ENCODE measurements at places on chromosomes 2 and 18.

GRCh38 chr2:98547092-98547790 is 61.1 kb downstream of the COA5 start:
- no peak for DNase-seq

GRCh38 chr18:10878703-10879102 is 270.7 kb downstream of the PIEZO2 start:
- no peak for DNase-seq

DNA sequence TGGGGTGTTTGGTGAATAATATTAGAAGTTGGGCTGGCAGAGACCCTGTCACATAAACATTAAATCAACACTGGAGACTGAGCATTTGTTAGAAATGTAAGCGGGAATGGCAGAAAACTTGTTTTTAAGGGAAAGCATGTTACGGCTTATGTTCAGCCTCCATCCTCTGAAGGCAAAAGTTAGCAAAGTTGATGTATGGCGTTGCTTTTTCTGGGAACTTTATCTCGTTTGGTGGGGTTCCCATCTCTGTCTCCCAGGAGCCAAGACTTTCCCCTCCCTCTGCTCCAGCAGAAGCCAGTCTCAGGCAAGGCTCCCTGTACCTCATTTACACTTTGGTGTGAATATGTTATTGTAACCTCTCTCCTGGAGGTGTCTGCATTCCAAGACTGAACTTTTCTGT is 105.1 kb downstream of the MSH2 start:
- no peak for DNase-seq

GRCh38 chr2:150327564-150328489 is 159.6 kb downstream of the RND3 start:
- DNase-seq, result no peak

GRCh38 chr2:182904844-182905243 is 38.4 kb upstream of the FRZB start:
- no peak for DNase-seq

DNA sequence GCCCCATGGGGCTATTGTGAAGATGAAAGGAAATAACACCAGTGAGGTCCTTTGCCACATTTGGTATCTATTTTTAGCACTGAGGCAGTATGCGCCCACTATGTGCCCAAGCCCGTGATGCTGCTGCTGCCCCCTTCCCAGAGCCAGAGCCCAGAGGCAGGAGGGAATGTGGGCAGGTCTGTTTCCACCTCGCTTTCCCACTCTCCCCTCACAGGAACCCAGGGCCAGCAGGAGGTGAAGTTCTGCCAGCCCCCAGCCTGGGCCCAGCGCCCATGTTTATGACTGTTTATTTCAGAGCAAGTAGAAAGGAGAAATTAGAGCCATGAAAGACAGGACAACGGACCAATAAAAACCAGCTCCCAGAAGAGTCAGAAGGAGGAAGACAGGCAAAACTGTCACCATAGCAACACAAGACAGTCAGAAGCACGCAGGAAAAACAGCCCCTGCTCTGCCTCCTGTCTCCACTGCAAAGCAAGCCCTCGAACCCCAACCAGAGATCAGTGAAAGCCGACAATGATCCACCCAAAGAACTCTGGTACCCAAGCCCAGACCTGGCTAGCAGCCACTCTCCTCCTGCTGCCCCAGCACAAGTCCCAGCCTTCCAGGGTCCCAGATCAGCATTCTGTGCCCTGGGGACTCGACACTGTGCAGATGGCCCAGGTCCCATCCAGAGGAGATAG is 1.4 kb downstream of the CYRIA start:
- peak; percentile 36 for DNase-seq

DNA sequence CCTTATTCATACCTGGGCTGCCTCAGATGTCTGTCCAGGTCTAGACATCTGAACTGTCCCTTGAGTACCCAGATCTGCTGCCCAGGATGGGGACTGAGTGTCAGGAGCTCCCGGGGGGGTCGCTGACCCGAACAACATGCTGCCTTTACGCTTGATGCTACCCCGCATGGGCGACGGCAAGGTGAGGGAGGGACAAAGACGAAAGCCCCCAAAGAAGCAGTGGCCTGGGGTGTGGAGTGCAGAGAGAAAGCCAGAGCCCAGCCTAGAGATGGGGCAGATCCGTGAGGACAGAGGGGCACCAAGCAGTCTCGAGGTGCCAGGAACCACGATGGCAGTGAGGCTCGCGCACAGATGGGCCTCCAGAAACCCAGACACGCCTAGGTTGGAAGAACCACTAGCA is 234.7 kb downstream of the ATAD2B start:
- no peak for DNase-seq

GRCh38 chr2:3662239-3662638 is 4.2 kb downstream of the ALLC start:
- no peak for DNase-seq

- DNase-seq, result no peak
Measured at GRCh38 chr2:590214-591175, 86.7 kb downstream of the TMEM18 start.

DNA sequence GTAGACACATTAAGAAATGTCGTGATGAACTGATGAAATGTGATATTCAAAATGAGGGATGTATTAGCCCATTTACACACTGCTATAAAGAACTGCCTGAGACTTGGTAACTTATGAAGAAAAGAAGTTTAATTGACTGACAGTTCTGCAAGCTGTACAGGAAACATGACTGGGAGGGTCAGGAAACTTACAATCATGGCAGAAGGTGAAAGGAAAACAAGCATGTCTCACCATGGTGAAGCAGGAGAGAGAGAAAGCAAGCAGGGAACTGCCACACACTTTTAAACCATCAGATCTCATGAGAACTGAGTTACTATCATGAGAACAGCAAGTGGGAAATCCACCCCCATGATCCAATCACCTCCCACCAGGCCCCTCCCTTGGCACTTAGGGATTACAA is 1010.8 kb upstream of the CELF4 start:
- peak; percentile 3 for DNase-seq

GRCh38 chr2:17805166-17805565 is 11.1 kb upstream of the MSGN1 start:
- no peak for DNase-seq

DNA sequence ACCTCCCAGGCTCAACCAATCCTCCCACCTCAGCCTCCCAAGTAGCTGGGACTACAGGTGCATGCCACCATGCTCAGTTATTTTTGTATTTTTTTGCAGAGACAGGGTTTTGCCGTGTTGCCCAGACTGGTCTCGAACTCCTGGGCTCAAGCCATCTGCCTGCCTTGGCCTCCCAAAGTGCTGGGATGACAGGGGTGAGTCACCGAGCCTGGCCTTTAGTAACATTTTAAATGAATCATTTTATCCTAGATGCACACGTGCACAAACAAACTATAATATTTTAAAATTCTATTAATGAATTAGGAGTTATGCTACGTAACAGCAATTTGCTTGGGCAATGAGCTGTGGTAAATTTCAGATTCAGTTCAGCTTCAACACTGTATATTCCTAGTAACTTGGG is 862.5 kb upstream of the ID2 start:
- DNase-seq, result no peak

DNA sequence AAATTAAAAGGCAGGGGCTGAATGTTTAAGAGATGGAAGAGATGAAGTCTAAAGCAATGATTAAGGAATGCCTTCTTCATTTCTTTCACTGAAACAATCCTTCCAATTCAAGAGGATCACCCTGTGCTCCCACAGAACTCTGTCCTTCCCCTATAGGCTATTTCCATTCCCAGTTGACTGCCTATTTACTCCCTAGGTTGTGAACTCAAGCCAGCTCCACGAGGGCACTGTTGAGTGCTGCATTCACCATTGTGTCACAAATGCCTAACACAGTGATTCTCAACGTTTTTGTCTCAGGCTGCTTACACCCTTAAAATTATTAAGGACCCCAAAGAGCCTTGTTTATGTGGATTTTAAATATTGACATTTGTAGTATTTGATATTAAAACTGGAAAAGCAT is 112.4 kb downstream of the AOX1 start:
- DNase-seq, result no peak

DNA sequence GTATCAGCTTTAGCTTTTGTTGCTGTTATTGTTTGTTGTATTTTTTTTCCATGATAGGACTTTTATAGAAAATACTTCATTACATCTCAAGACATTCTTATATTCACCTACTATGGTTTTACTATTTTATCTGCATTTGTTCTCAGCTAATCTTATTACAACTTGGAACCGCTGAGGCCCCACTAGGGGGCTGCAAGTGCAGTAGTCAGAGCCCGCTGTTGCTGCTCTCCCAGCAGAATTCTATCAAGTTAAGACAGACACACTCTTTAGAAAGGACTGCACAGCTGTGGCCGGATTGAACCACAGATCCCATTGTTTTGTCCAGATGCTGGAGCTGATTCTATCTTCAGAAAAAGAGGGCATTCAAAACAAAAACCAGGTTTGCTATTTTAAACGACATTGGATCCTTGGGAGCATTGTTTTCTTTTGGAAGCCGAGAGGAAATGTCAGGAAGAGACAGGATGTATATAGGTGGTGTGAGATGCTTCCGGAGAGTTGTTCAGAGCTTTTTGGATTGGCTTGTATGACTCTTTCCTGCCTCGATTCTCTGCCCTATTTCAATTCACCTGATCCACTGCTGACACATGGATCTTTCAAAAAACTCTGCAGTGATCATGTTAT is 105.7 kb upstream of the GAREM1 start:
- DNase-seq, result no peak

DNA sequence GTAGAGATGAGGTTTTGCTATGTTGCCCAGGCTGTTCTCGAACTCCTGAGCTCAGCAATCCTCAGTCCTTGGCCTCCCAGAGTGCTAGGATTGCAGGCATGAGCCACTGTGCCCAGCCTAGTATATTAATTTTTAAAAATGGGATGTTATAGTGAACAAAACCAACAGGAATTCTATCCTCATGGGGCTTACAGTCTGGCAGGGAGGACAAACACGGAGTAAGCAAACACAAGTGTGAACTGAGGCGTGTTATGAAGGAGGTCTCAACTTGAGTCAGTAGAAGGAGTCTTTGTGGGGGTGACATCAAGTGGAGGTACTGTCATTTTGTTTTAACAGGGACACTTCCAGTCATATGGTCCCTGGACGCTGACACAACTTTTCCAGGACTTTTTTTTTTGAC is 33.1 kb downstream of the EMILIN2 start:
- DNase-seq, result no peak

GRCh38 chr18:58451972-58452334 is 176.9 kb downstream of the ALPK2 start:
- no peak for DNase-seq

- no peak for DNase-seq
Measured at GRCh38 chr2:159379181-159379580, 92.7 kb upstream of the WDSUB1 start.

GRCh38 chr2:69422198-69422597 is 15.0 kb downstream of the NFU1 start:
- no peak for DNase-seq

DNA sequence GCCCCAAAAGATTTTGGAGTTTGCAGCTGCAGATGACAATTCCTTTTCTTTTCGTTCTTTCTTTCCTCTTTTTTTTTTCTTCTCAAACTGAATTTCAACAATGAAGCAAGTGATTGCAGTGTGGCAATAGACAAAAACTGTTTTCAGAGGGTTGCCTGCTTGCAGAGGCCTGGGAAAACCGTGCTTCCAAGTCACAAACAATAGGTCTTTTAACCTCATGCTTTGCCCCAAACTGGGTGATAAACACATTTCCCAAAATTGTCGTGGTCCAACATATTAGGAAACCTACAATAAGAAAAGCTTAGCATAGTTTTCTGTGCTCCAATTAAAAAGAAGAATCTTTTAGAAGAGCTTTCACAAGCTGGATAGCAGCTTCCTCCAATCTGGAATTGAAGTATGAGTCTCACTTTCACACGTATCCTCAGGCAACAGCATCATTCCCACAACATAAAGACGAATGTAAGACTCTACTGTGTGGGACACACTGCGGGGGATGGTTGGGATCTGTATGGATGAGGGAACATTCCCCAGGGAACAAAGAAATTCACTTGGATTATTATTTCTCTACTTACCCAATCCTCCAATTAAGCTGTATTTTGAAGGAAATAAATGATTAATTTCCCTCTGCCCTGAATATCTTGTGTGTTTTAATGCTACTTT is 656.1 kb downstream of the RNF144A start:
- DNase-seq, result no peak

DNA sequence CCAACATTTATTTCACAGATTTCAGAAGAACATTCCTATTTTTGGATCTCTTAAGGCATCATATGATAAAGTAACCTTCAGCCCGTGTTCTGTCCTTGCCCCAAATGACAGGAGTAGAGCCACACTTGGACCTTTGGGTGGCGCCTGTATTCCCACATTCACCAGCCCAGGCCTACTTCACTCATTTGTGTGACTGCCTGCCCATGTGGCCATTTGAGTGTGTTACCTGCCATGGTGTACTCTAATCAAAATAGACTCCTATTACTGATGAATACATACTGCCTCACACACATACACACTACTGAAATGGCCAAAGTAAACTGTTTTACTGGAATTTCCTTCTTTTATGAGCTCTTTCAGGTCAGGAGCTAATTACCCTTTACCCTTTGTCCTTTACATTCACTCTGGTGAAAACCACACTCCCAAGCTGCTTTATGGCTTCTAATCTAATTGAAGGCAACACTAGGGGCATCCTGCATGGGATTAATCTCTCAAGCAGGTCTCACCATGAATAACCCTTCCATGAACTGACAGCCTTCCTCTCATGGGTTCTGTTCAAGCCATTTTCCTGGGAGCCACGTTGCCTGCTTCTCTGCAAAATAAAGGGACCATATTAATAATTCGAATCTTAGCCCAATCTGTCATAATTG is 271.0 kb upstream of the GALNT5 start:
- no peak for DNase-seq

- peak; percentile 64 for DNase-seq
Measured at GRCh38 chr18:48952287-48953103, 1.7 kb upstream of the SMAD7 start.

DNA sequence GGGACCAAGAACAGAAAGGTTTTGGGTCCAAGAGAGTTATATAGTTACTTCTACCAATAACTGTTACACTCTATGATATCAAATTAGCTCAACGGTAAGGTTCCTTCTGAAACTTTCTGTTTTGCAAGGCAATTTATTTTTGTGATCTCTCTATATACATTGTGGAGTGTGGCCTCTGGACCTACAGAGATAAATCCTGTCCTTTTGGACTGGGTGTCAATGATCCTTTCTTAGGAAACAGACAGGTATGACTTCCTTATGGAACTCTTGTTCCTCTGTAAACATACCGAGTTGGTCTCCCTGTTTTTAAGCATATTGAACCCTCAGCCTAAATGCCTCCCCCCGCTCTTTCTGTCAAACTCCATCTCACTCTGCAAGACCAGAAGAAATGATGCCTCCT is 1117.8 kb downstream of the BCL11A start:
- DNase-seq, result no peak

DNA sequence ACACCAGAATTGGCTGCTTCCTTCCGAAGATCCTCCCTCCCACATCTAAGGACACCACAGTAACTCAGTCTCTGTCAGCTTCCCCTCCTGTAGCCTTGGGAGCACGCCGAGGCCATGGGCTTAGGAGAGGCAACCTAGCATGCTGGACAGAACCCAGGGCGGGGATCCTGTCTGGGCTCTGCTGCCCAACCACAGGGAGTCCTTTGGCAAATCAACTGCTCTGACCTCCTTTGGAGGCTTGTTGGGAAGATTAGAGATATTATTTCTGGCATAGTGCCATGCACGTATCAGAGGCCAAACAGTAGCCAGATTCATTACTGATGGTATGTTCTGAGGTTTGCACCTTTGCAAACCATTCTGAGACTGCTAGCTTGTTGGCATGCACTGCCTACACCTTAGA is 262.7 kb upstream of the EPAS1 start:
- DNase-seq, result no peak

GRCh38 chr2:207768168-207768865 is 1.4 kb downstream of the FZD5 start:
- peak; percentile 27 for DNase-seq
